NAMALWA (cell line): ENCODE measurements at places on chromosomes 5 and 9.

DNA sequence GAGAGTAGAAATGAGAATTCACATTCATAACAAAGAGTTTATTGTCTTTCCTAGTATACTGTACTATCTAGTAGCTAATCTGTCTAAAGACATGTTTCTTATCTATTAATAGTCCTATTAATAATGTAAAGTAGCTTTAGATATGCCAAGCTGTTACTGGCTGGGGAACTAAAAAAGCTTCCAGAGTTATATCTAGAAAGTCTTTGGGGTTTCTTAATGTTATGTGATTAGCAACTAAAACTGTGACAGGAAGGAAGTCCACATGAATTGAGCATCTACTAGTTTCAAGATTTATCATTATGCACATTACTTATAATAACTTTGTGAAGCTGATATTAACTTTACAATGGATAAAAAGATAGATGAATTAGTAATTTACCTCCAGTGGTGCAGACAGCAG, 122.7 kb upstream of the CDKN2B start:
- DNase-seq = no peak

- peak; percentile 75 for DNase-seq
These were observed 1.9 kb upstream of the CRB2 start for GRCh38 chr9:123353984-123354591.

DNA sequence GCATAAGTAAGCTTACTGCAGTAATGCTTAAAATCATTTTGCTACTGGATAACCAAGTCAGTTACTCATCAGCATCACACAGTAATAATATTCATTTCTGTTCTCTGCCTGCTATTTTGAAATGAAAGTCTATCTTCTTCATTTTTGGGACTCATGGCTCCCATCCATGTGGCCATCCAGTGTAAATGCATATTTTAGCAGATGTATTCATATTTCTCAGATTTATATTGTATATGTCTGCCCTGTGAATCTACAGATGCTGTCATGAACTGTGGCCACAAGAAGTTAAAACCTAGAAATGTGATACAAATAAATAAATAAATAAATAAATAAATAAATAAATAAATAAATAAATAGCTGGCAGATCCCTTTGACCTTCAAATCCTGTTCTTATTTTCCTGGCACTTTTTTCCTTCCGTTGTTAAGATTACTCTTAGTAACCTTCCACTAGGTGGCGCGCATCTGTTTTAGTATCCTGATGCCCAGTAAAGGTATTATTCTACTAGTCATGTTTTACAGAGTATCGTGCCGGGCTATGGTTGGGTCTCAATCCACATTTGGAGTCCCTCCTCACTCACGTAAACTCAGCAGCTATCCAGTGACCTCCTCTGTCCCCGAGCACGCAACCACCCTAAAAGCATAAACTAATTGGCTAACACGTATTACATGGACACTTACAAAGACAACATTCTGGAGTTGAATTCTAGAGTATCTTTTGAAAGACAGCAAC, 79.2 kb upstream of the IL7R start:
- DNase-seq = peak; percentile 77

DNA sequence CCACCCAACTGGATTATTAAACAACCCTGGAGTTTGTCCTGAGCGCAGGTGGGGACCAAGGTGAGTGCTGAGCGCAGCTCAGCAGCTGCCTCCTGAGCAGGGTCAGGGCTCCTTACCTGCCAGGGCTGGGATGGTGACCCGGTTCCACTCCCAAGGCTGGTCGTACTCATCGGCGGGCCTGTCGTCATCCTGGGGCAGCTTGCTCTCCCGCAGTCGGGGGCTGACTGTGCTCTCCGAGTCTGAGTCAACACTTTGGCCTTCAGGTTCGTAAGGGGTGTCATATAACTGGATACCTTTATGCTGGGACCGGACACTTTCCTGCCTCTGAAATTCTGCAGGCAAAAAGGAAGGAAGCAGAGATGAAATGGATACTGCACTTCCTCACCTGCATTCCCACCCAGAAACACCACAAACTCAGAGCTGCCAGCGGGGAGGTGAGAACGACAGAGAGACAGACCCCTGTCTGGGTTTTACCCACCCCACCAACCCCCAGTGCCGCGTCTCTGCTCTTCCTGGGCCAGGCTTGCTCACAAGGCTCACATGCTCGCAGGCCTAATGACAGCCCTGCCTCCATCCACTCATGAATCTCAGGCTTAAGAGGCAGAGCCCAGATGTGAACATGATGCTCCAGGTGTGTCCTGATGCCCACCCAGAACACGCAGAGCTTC, 70.7 kb upstream of the SLC25A51 start:
- no peak for DNase-seq

- DNase-seq = peak; percentile 33
These were observed 3.6 kb upstream of the CPEB4 start for GRCh38 chr5:173884402-173885053.

- peak; percentile 69 for DNase-seq
These were observed 139.5 kb upstream of the DMRTA1 start for GRCh38 chr9:22307013-22307711.

DNA sequence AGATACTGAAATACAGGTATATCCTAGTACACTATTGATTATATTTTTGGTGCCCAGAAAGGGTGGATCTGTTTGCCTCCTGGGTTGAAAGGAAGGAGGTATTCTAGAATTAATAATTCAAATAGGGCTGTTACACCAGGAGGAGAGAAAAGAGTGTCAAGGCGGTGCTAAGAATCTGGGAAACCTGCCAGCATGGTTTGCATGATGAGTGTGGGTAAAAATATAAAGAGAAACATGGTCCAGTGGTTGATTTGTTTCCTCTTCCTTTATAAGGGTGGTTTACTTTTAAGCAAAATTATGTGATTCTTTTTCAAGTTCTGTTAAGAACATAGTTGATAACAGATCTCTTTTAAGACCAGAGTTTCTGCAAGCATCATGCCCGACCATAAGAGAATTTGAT, 69.4 kb upstream of the NFIB start:
- peak; percentile 28 for DNase-seq

- no peak for DNase-seq
These were observed 291.5 kb upstream of the TRPC7 start for GRCh38 chr5:136656811-136657210.

DNA sequence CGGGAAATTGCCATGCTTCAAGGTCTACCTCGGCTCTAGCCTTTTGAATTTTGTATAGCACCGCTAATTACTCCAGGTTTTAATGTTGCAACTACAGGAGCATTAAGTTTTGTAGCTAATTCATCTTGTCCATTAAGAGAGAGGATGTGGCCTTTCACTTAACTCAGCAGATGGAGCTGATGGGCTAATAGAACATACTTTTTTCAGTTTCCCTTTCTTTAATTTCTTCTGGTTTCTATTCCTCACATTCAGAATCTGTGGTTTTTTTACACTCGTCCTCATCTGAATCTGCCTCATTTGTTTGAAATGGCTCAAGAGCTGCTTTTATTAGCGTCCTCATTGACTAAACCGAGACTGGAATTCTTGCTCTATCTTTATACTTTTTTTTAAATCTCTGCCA, 2085.7 kb upstream of the C9orf72 start:
- DNase-seq = peak; percentile 14

DNA sequence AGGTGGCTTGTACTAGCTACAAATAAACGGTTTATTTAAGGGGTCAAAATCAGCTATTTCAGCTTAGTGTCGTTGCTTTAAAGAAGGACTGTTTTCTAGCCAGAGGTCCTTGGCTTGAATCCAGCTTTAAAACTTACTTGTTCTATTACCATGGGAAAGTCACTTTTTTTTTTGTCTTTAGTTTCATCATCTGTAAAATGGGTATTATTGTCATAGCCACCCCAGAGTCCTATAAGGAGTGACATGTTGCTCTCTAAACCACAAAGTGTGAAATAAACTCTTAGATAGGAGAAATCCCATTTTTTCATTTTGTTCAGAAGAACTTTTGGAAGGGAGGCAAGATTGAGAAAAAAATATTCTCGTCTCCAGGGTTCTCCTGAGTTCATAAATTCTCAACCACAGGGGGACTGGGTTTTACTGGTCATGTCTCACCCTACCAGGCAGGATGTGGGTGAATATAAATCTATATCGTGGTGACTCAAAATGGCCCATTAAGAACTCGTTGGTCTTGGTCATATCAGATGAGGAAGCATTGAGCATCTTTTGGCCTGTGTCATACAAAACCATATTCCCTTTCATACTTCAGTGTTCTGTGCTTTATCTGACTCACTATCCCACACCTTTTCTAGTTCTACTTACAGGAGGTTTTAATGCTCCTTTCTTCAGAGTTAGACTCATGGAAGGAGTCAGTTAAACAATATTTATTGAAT, 202.7 kb upstream of the NR3C1 start:
- DNase-seq = no peak

GRCh38 chr5:13809921-13810320, 134.6 kb downstream of the DNAH5 start:
- DNase-seq = no peak

- no peak for DNase-seq
These were observed 88.5 kb upstream of the DAB2 start for GRCh38 chr5:39513236-39513635.

GRCh38 chr5:1797103-1797800, 2.4 kb downstream of the MRPL36 start:
- no peak for DNase-seq

DNA sequence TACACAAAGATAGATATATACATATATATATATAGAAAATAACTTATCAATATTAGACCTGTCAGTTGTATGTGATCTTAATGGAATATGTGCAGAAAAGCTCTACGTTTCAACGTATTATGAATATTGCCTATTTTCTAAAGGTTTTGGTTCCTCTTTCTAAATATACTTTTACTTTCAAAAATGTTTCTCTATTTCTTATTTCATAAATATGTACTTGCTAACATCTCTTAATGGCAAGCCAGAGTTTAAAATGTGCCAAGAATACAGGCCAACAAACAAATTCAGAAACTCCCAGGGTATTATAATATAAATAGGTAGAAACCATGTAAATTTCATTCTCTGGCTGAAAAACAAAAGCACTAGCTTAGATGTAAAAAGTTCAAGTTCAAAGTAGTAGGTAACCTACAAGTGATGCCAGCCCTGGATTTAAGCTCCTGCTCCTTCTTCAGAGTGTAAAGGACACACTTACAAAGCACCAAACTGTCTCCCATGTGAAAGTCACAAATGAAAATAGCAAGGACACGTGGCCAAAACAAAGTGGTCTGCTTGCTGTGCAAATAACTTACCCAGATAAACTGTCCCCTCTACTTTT, 685.1 kb upstream of the DMAC1 start:
- no peak for DNase-seq

DNA sequence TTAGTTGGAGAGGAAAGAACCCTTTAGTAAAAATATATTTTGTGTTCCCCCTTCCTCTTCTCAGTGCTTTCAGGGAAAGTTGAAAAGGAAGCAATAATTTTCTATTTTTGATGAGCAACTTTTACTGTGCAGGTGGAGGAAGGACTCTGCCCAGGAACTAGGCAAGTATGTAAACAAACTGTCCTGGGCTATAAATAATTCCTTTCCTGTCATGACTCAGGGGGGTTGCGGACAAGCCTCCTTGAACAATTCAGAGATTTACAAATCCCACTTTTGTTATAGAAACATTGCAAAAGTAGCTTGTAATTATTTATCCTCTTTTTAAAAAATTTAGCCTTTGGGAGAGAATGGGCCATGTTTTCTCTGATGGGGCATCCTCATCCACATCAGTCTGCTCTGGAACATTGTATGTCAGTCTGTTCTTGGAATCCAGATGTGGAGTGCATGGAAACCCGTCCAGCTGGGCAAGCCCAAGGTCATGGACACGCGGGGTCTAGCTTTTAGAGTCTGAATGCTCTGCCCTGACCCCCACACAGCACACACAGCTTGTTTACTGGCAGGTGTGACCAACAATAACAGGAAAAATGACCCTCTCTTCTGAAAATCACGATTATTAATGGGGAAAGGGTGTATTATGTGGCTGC, 127.6 kb downstream of the GADD45G start:
- no peak for DNase-seq

GRCh38 chr5:11300736-11301135, 539.7 kb upstream of the DAP start:
- no peak for DNase-seq

DNA sequence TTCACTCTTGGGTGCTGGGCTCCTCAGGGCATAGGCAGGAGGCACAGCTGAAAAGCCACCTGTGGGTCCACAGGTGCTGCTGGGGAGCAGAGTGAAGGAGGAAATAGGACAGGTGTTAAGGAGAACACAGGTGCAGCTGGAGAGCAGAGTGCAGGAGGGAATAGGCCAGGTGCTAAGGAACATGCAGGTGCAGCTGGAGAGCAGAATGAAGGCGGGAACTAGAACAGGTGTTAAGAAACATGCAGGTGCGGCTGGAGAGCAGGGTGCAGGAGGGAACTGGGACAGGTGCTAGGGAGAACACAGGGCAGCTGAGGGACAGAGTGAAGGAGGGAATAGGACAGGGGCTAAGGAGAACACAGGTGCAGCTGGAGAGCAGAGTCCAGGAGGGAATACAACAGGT, 43.8 kb upstream of the PLEKHG4B start:
- peak; percentile 11 for DNase-seq

DNA sequence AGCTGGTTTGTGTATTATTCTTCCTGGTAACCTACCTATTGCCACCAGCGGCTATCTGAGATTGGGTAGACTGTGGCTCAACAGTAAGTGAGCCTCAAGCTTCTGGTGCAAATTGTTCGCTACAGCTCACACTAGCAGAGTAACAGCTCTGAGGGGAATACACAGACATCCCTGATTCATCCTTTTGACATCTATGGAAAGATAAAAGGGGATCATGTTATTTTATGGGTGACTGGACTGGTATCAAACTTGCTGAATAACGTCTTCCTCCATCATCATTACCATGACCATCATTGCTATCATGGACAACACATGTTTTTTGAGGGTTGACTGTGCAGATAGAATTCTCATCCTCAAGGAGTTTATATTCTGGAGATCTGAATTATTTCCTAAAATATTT, 129.6 kb downstream of the PIK3R1 start:
- no peak for DNase-seq

GRCh38 chr9:95457769-95458168, 59.0 kb downstream of the PTCH1 start:
- DNase-seq = no peak

DNA sequence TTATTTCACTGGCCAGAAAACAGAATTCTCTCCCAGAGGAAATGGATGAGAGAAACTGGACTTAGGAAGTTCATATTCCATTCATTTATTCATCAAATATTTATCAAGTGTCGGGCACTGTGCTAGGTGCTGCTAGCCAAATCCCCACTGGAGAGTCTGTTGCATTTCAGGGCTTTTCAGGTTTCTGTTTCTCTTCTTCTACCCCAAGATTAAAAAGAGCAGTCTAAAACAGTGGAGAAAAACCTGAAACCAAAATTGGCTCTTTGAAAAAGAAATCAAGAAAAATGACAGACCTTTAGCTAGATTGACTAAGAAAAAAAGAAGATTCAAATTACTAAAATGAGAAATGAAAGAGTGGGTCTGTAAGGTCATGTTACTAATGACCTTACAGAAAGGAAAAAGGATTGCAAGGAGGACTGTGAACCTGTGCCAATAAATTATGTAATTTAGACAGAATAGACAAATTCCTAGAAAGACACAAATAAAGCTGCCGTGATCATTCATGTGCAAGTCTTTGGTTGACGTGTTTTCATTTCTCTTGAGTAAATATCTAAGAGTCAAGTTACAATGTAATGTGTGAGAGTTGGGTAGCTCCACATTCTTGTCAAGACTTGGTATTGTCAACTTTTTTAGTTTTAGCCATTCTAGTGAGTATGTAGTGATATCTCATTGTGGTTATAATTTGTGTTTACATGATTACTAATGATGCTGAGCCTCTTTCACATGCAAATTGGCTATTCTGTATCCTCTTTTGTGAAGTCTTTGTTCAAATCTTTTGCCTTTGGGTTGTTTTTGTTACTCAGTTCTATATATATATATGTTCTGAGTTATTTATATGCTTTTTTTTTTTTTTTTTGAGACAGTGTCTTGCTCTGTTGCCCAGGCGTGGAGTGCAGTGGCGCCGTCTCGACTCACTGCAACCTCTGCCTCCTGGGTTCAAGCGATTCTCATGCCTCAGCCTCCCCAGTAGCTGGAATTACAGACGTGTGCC, 23.7 kb downstream of the SNX30 start:
- peak; percentile 32 for DNase-seq
